ENCODE measurements at places on chromosomes 13 and 19. TPM values are rescaled to one million over a fixed set of nuclear protein-coding genes. Genes with fewer than 3 reads are reported as not detected.

DNA sequence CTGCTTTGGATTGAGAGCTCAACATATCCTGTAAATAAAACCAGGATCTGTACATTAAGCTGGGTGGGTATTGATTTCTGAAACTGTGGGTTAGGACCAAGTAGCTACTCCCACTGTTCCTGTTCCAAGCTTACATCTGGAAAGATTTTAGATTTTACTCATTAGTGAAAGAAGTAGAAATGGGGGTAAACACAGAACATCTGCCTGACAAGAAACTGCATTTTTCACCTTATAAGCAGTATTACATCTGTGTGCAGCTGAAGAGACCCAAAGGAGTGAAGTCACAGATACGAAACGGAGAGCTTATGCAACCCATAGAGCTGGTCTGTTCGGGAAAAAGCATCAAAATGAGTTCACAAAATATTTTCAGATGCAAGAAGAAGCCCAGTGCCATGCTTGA is 235.2 kb downstream of the SLITRK5 start:
- no peak overlapping the region for H3K27ac ChIP-seq
- H3K4me3 ChIP-seq = no peak overlapping the region
- DNase-seq = no peak
- no peaks in the 10 kb centered on the region for H3K27me3 ChIP-seq
- H3K4me1 ChIP-seq = peaks cover 4% of the 10 kb centered on the region
- H3K36me3 ChIP-seq = no peaks in the 10 kb centered on the region

GRCh38 chr13:30880151-30880855 is 25.8 kb upstream of the MEDAG start:
- no peak overlapping the region for H3K4me3 ChIP-seq
- H3K27ac ChIP-seq = no peak overlapping the region
- DNase-seq = no peak
- H3K36me3 ChIP-seq = peaks cover 18% of the 10 kb centered on the region

GRCh38 chr13:42334329-42334706 is 62.4 kb downstream of the AKAP11 start:
- peaks cover 11% of the 10 kb centered on the region for H3K4me1 ChIP-seq
- H3K27ac ChIP-seq = no peak overlapping the region
- no peaks in the 10 kb centered on the region for H3K36me3 ChIP-seq

DNA sequence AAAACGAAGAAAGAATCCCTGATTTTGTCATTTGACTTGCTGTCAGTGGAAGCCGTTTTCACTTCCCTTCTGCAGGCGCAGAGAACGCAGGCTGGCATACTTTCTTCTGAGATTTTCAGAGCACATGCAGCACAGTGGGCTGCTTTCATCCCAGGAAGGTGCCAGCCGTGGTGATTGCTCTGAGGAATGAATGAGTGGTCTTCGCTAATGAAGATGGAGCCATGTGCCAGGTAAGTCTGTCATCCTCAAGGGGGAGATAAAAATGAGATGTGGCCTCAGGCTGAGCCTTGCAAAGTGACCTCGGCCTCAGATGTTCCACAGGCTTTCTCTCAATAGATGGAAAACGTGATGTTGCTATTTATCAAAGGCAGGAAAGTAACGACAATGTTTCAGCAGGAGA is 94.6 kb upstream of the FARP1 start:
- H3K27me3 ChIP-seq = no peaks in the 10 kb centered on the region
- no peak for DNase-seq
- no peak overlapping the region for H3K27ac ChIP-seq
- H3K36me3 ChIP-seq = peaks cover 3% of the 10 kb centered on the region
- peaks cover 7% of the 10 kb centered on the region for H3K4me1 ChIP-seq
- H3K4me3 ChIP-seq = no peak overlapping the region

DNA sequence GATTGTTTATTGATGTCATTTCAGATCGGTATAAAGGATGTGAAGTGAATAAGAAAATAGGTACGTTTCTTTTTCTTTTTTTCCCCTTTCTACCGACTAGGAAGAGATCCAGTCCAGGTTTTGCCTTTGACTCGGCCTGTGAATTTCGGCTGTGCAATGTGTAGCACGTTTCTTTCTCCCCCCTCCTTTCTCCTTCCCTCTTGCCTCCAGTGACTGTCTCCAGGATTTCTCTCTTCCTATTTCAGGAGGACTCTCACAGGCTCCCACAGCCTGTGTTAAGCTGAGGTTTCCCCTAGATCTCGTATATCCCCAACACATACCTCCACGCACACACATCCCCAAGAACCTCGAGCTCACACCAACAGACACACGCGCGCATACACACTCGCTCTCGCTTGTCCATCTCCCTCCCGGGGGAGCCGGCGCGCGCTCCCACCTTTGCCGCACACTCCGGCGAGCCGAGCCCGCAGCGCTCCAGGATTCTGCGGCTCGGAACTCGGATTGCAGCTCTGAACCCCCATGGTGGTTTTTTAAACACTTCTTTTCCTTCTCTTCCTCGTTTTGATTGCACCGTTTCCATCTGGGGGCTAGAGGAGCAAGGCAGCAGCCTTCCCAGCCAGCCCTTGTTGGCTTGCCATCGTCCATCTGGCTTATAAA is at the start of gene GPC6:
Gene GPC6 (plus strand): TSS at position 185 of the 657 bp plus-strand sequence.
- H3K36me3 ChIP-seq = no peaks in the 10 kb centered on the region
- peak within 1 kb of the TSS; percentile 96 for H3K4me3 ChIP-seq
- peaks cover 73% of the 10 kb centered on the region for H3K4me1 ChIP-seq
- H3K27ac ChIP-seq = peak within 1 kb of the TSS; percentile 97

- peaks cover 4% of the 10 kb centered on the region for H3K4me1 ChIP-seq
- H3K36me3 ChIP-seq = no peaks in the 10 kb centered on the region
- H3K4me3 ChIP-seq = no peak overlapping the region
- H3K27me3 ChIP-seq = no peaks in the 10 kb centered on the region
Measured at GRCh38 chr13:27658546-27658945, 36.9 kb downstream of the POLR1D start.

DNA sequence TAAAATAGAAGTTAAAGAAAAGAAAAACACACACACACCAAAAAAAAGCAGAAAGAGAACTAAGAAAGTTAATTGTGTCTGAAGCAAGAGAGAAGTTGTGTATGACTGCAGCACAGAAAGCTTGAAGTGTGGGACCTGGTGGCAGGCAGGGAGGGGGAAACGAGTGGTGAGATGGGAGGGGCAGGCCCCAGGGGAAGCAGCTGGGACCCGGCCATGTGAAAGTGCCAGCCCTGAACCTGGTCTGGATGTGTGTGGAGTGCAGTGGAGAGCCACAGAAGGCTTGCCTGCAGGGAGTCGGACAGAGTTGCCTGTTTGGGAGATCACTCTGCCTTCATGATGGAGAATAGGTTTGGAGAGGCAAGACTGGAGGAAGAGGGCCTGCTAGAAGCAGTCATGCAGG is 199.0 kb downstream of the GGACT start:
- H3K27me3 ChIP-seq = no peaks in the 10 kb centered on the region
- 0 out of 2 replicates have a peak, but pooled peaks cover 2% of the 10 kb centered on the region for H3K36me3 ChIP-seq
- no peak overlapping the region for H3K27ac ChIP-seq
- no peak for DNase-seq

GRCh38 chr13:46202188-46202795 is 9.4 kb upstream of the LRRC63 start:
- H3K27me3 ChIP-seq = no peaks in the 10 kb centered on the region
- no peaks in the 10 kb centered on the region for H3K36me3 ChIP-seq
- H3K4me1 ChIP-seq = no peaks in the 10 kb centered on the region
- H3K4me3 ChIP-seq = no peak overlapping the region
- DNase-seq = no peak

- H3K36me3 ChIP-seq = peaks cover 12% of the 10 kb centered on the region
Measured at GRCh38 chr19:31339411-31339810, 9.8 kb downstream of the TSHZ3 start.

GRCh38 chr19:18915639-18916038 is 3.5 kb downstream of the COPE start:
- no peaks in the 10 kb centered on the region for H3K27me3 ChIP-seq
- H3K4me1 ChIP-seq = peaks cover 10% of the 10 kb centered on the region
- peaks cover 14% of the 10 kb centered on the region for H3K36me3 ChIP-seq
- H3K27ac ChIP-seq = no peak overlapping the region
- DNase-seq = peak; percentile 66

- peak overlapping the region; percentile 33 for H3K4me3 ChIP-seq
- no peaks in the 10 kb centered on the region for H3K36me3 ChIP-seq
- H3K27ac ChIP-seq = peak overlapping the region; percentile 75
Measured at GRCh38 chr13:67736646-67737420, 506.7 kb upstream of the PCDH9 start.

DNA sequence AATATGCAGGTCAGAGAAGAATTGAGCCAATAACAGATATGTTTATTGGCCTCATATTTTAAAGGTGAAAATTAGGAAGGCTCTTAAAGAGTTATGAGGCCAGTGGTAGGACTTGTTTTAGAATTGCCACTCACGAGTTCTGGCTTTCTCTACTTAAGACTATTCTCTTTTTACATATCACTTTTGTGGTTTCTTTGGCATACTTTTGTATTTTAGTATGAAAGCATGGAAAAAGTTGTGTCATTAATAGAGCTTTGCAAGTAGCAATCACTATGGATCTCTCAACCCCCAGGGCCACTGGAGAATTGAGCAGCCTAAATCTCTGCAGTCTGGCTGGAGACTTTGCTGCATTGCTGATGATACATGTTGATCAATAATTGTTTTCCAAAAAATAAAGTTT is 64.6 kb upstream of the SOX21 start:
- DNase-seq = no peak
- H3K27ac ChIP-seq = no peak overlapping the region
- H3K4me3 ChIP-seq = no peak overlapping the region
- peaks cover 19% of the 10 kb centered on the region for H3K4me1 ChIP-seq
- H3K36me3 ChIP-seq = no peaks in the 10 kb centered on the region

DNA sequence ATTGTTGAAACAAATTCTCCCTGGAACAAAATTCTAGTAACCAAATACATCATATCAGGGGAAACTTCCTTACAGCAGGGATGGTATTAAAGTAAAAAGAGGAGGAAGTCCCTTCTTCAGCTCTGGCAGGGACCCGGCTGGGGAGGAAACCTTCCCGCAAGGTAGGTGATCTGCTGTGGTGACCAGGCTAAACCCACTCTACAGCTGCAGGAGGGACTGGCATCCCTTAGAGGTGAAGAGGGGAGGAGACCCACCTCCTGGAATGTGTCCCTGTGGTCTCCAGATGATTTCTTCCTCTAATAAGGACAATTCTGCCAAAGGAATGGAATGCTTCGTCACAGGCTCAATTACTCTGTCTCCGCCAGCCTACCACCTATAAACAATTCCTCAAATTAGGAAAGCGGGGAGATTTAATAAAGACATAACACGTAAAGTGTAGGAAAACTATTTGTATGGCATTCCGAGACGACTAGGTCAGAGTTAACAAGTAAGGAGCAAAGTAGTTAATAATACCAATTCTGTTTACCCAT is 637 bp upstream of the PDS5B start:
- peaks cover 37% of the 10 kb centered on the region for H3K4me1 ChIP-seq
- H3K27ac ChIP-seq = no peak overlapping the region
- H3K36me3 ChIP-seq = no peaks in the 10 kb centered on the region
- peaks cover 8% of the 10 kb centered on the region for H3K27me3 ChIP-seq

GRCh38 chr13:111541752-111542529 is 221.5 kb downstream of the TEX29 start:
- H3K4me1 ChIP-seq = peaks cover 28% of the 10 kb centered on the region
- H3K27me3 ChIP-seq = peaks cover 6% of the 10 kb centered on the region
- peaks cover 4% of the 10 kb centered on the region for H3K36me3 ChIP-seq
- no peak for DNase-seq
- H3K4me3 ChIP-seq = no peak overlapping the region

- DNase-seq = peak; percentile 11
- H3K27ac ChIP-seq = peak overlapping the region; percentile 33
- H3K27me3 ChIP-seq = no peaks in the 10 kb centered on the region
- no peaks in the 10 kb centered on the region for H3K36me3 ChIP-seq
Measured at GRCh38 chr13:73220966-73221720, 162.3 kb downstream of the KLF5 start.

GRCh38 chr19:35204799-35205732 is 23.5 kb downstream of the FAM187B start:
- peaks cover 10% of the 10 kb centered on the region for H3K27me3 ChIP-seq
- no peak overlapping the region for H3K4me3 ChIP-seq
- H3K4me1 ChIP-seq = peaks cover 55% of the 10 kb centered on the region

- H3K27ac ChIP-seq = no peak overlapping the region
- DNase-seq = no peak
- H3K36me3 ChIP-seq = no peaks in the 10 kb centered on the region
Measured at GRCh38 chr13:83773961-83774360, 108.3 kb downstream of the SLITRK1 start.

DNA sequence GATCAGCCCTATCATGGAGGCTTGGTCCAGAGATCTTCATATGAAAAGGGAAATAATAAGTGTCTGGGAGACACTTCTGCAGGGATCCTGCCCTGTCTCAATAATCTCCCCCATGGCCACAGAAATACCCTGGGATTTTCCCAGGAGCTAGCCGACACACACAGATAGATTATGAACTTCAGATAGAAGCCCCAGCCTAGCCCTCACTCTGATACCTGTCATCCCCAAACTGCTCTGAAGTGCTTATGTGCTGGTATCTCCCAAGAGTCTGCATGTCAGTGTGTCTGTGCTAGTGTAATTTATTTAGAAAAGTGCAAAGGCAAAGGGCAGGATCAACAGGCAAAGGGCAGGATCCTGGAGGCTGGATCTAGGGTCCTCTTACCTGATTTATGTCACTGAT is 38.7 kb upstream of the ZNF766 start:
- no peak overlapping the region for H3K27ac ChIP-seq
- H3K36me3 ChIP-seq = peaks cover 28% of the 10 kb centered on the region
- no peaks in the 10 kb centered on the region for H3K27me3 ChIP-seq

- H3K36me3 ChIP-seq = no peaks in the 10 kb centered on the region
- no peak for DNase-seq
- peaks cover 27% of the 10 kb centered on the region for H3K4me1 ChIP-seq
Measured at GRCh38 chr13:32905864-32906180, 110.4 kb upstream of the KL start.

DNA sequence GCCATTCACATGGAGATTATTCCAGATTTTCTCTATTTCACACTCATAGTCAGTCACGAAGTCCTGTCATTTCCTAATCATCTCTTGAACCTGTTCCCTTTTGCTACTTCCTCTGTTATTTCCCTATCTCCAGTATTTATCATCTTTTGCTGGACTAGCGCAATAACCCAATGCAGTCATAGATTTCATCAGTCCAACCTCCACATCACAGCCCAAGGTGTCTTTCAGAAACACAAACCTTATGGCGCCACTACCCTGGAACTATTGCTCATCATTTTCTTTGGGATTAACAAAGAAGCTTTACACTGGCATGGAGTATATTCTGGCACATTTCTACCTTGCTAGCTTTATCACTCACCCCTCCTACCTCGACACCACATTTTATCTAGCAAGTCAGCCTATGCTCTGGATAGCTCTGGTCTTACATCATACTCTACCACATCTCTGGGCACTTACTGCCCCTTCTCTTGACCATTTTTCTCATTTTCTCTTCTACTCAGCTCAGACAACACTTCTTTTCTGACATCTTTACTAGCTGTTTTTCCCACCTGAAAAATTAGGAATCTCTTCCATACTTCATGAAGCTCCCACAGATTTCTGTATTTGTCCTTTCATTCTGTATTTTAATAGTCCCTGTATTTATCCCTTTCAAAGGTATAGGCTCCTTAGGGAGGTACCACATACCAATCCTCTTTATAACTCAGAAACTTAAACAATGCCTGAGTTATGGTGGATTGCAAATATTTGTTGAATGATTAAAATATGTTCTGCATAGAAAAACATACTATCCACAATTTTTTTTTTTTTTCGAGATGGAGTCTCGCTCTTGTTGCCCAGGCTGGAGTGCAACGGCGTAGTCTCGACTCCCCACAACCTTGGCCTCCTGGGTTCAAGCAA is 534.7 kb downstream of the KLF12 start:
- DNase-seq = no peak
- no peaks in the 10 kb centered on the region for H3K27me3 ChIP-seq
- peaks cover 4% of the 10 kb centered on the region for H3K36me3 ChIP-seq
- H3K4me1 ChIP-seq = 0 out of 2 replicates have a peak, but pooled peaks cover 3% of the 10 kb centered on the region
- H3K27ac ChIP-seq = no peak overlapping the region

SHISA7 gene
- 0.79 TPM for total RNA-seq

OR10H1 gene
- not detected for total RNA-seq

ARHGAP33 gene
- 39.8 TPM for total RNA-seq

OSCAR gene
- 2.7 TPM for total RNA-seq

ZNF506 gene
- 20.8 TPM for total RNA-seq

KIR2DL4 gene
- not detected for total RNA-seq

CEBPA gene
- total RNA-seq = 5.6 TPM

ZNF30 gene
- 6.8 TPM for total RNA-seq
